Neuronal stem cell (in vitro differentiated cells): ENCODE measurements at places on chromosomes 5 and 9.

DNA sequence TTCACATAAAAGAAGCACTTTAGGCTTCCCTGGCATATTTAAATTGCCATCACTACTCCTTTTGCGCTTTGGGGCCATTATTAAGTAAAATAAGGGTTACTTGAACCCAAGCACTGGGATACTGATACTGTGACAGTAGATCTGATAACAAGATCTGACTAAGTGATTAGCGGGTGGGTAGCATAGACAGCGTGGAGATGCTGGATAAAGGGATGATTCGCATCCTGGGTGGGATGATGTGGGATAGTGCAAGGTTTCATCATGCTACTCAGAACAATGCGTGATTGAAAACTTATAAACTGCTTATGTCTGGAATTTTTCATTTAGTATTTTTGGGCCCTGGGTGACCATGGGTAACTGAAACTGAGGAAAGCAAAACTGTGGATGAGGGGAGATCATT is 75.1 kb downstream of the PTTG1 start:
- H3K36me3 ChIP-seq, result no peaks in the 10 kb centered on the region
- H3K4me3 ChIP-seq, result no peak overlapping the region
- peaks cover 1% of the 10 kb centered on the region for H3K4me1 ChIP-seq
- H3K27me3 ChIP-seq, result no peaks in the 10 kb centered on the region

DNA sequence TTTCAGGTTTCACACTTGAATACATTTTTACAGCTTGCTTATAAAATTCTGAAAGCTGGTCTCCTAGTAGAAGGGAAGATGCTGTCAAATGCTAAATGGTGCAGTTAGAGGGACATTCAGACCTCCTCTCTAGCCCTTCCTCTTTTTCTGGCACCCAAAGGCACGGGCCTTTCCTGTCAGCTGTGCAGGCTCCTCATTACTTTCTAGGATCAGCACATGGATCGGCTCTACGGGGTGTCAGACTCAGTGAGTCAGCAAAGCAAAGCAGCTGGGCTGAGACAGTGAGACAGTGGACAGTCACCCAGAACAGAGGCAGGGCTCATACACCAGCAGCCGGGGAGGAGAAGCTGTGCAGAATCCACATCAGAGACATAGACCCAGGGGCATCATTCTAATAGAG is 80.0 kb upstream of the TNC start:
- H3K36me3 ChIP-seq, result no peaks in the 10 kb centered on the region
- DNase-seq, result no peak
- H3K27me3 ChIP-seq, result no peaks in the 10 kb centered on the region
- no peak overlapping the region for H3K27ac ChIP-seq

DNA sequence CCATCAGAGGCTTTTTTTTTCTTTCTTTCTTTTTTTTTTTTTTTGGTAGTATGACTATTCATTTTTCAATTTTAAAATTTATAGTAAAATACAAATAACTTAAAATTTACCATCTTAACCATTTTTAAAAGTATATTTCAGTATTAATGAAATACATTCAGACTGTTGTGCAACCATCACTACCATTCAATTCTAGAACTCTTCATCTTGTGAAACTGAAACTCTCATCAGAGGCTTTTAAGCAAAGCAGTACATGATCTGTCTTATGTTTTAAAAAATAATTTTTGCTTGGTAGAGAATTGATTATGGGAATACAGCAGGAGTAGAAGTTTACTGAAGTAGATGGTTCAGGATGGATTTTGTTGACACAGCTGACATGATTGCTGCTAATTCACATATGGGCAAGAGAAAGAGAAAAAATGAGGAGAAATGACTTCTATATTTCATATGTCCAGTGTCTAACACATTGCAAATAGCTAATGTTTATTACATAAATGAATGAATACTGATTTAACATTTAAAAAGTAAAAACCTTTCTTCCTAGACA is 13.4 kb downstream of the ELOVL7 start:
- no peak overlapping the region for H3K27ac ChIP-seq
- H3K27me3 ChIP-seq, result no peaks in the 10 kb centered on the region
- H3K4me1 ChIP-seq, result no peaks in the 10 kb centered on the region
- no peak for DNase-seq
- H3K36me3 ChIP-seq, result no peaks in the 10 kb centered on the region

GRCh38 chr5:68315679-68316271 is 100.2 kb downstream of the PIK3R1 start:
- H3K27me3 ChIP-seq, result no peaks in the 10 kb centered on the region
- peaks cover 2% of the 10 kb centered on the region for H3K4me1 ChIP-seq
- no peak overlapping the region for H3K4me3 ChIP-seq
- H3K27ac ChIP-seq, result no peak overlapping the region

DNA sequence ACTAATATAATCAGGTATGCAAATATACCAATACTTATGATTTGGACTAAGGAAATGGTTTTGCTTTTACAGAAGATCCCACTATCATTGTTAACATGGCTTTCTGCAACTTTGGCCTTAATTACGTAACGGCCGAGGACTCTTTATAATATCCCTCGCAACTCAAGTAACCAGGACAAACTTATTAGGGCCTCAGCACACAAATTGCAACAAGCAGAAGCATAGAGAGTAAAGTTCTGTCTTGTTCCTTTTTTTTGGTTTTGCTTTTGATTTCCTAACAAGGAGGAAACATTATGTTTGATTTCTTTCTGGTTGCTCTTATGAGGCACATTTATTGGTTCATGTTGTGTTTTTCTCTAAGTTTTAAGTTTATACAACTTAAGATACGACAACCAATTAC is 60.4 kb downstream of the RORB start:
- H3K4me3 ChIP-seq, result no peak overlapping the region
- H3K27me3 ChIP-seq, result no peaks in the 10 kb centered on the region
- no peak overlapping the region for H3K27ac ChIP-seq
- DNase-seq, result no peak

- peaks cover 74% of the 10 kb centered on the region for H3K4me1 ChIP-seq
- H3K36me3 ChIP-seq, result no peaks in the 10 kb centered on the region
- no peak overlapping the region for H3K4me3 ChIP-seq
- H3K27me3 ChIP-seq, result no peaks in the 10 kb centered on the region
- H3K27ac ChIP-seq, result peak overlapping the region; percentile 33
- no peak for DNase-seq
Measured at GRCh38 chr5:107570805-107571531, 99.8 kb downstream of the EFNA5 start.

GRCh38 chr5:122943050-122943698 is 93.4 kb downstream of the PPIC start:
- H3K27me3 ChIP-seq, result no peaks in the 10 kb centered on the region
- H3K27ac ChIP-seq, result no peak overlapping the region
- H3K36me3 ChIP-seq, result no peaks in the 10 kb centered on the region
- no peak for DNase-seq
- H3K4me1 ChIP-seq, result no peaks in the 10 kb centered on the region
- no peak overlapping the region for H3K4me3 ChIP-seq

GRCh38 chr5:56039985-56040384 is 45.2 kb upstream of the IL6ST start:
- no peak overlapping the region for H3K27ac ChIP-seq
- H3K27me3 ChIP-seq, result no peaks in the 10 kb centered on the region
- H3K36me3 ChIP-seq, result peaks cover 1% of the 10 kb centered on the region
- no peak overlapping the region for H3K4me3 ChIP-seq
- no peak for DNase-seq
